Aorta (tissue), 5 donors: ENCODE measurements at places on chromosomes 3 and 15.

- DNase-seq, result no peak
Observed at GRCh38 chr15:62841269-62841628, 201.3 kb upstream of the TPM1 start.

GRCh38 chr3:20680990-20681628 is 495.1 kb upstream of the SGO1 start:
- no peak for DNase-seq

- DNase-seq, result peak; percentile 47
Observed at GRCh38 chr15:101028772-101029438, 109.7 kb downstream of the LRRK1 start.

DNA sequence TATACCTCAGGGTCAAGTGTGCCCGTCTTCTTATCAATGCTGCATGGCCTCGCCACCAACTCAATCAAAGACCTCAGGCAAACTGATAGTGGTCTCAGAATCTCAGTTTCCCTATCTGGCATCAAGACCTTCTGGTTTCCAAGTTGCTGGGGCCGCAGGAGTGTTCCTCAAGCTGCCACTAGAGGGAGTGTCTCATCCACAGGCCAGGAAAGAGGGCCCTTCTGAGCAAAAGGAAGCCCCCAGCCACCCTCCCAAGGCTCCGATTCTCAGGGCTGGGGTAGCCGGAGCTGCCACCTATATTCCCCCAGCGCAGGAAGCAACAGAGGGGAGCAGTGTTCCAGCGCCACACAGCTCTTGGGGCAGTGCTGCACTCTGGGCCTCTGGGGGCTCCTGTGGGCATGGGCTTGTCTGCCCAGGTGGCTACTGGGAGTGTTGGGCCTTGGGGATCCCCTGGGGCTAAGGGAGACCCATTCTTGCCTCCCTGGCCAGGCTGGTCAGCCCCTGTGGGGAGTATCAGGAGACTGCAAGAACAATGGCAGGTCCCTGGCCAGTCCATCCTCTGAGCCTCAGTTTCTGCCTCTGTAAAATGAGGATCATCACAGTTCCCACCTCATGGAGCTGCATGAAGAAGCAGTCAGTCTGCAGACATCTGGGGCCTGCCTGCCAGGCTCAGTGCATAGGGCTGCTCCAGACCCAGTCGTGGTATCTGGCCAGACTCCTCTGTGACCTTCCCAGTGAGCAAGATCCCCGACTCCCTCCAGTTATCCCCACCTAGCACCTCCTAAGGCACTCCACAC is 23.4 kb upstream of the SEC13 start:
- peak; percentile 77 for DNase-seq

- DNase-seq, result no peak
Observed at GRCh38 chr15:70955151-70955550, 62.5 kb downstream of the LRRC49 start.

- DNase-seq, result no peak
Observed at GRCh38 chr3:123656691-123657090, 71.8 kb upstream of the HACD2 start.

- no peak for DNase-seq
Observed at GRCh38 chr3:70273492-70273891, 38.9 kb downstream of the MDFIC2 start.
